Colonic mucosa (tissue), 4 donors: ENCODE measurements at places on chromosomes 5 and 9. TPM values are rescaled to one million over a fixed set of nuclear protein-coding genes. Genes with fewer than 3 reads are reported as not detected.

The INSL4 gene
- total RNA-seq: not detected

- H3K27me3 ChIP-seq: no peaks in the 10 kb centered on the region
- DNase-seq: no peak
- H3K36me3 ChIP-seq: no peaks in the 10 kb centered on the region
- H3K4me1 ChIP-seq: no peaks in the 10 kb centered on the region
These were observed 170.5 kb upstream of the SMIM23 start for GRCh38 chr5:171614971-171615653.

- no peaks in the 10 kb centered on the region for H3K36me3 ChIP-seq
- H3K27ac ChIP-seq: no peak overlapping the region
- no peaks in the 10 kb centered on the region for H3K4me1 ChIP-seq
- no peak overlapping the region for H3K4me3 ChIP-seq
These were observed 822.7 kb downstream of the DTWD2 start for GRCh38 chr5:118165619-118166018.

The C1QTNF2 gene
- total RNA-seq: 1.0 TPM

- no peaks in the 10 kb centered on the region for H3K27me3 ChIP-seq
- no peak overlapping the region for H3K4me3 ChIP-seq
- H3K4me1 ChIP-seq: no peaks in the 10 kb centered on the region
- no peak overlapping the region for H3K27ac ChIP-seq
These were observed 72.0 kb downstream of the RETREG1 start for GRCh38 chr5:16544607-16545374.

- no peak overlapping the region for H3K27ac ChIP-seq
- no peak overlapping the region for H3K4me3 ChIP-seq
- no peaks in the 10 kb centered on the region for H3K36me3 ChIP-seq
- no peaks in the 10 kb centered on the region for H3K4me1 ChIP-seq
These were observed 35.8 kb upstream of the AFAP1L1 start for GRCh38 chr5:149235841-149236240.

GRCh38 chr9:124972241-124972770, 31.4 kb upstream of the GOLGA1 start:
- no peaks in the 10 kb centered on the region for H3K4me1 ChIP-seq
- H3K27me3 ChIP-seq: no peaks in the 10 kb centered on the region
- no peak overlapping the region for H3K27ac ChIP-seq
- no peaks in the 10 kb centered on the region for H3K36me3 ChIP-seq
- DNase-seq: no peak
- no peak overlapping the region for H3K4me3 ChIP-seq

The PCDHA6 gene
- total RNA-seq: 0.12 TPM

- H3K36me3 ChIP-seq: no peaks in the 10 kb centered on the region
- no peaks in the 10 kb centered on the region for H3K27me3 ChIP-seq
- DNase-seq: no peak
- H3K4me1 ChIP-seq: no peaks in the 10 kb centered on the region
These were observed 90.3 kb downstream of the NUDT12 start for GRCh38 chr5:103472265-103472664.

The OMD gene
- total RNA-seq: 0.37 TPM

DNA sequence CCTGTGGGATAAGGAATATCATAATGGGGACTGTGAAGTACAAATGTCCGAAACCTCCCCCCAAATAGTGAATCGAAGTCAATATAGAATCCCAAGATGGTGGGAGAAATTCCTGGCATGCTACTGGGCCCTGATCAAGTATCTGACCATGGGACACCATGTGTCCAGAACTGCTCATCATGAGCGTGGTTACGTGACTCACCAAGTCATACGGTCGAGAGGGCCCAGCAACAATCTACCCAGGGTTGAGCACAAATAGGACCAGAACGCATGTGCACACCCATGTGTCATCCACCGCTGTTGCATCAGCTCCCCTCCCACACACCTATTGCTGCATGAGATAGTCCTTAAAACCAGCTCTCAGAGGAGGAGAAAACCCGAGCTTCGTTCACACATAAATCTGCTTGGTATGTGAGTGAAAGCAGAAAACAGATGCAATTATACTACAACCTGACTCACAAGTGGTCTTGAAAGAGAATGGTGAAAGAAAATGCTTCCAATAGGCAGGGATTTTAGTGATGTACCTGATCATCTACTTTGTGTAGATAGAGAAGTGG, 353.2 kb downstream of the CWC27 start:
- H3K4me3 ChIP-seq: no peak overlapping the region
- no peak for DNase-seq
- no peaks in the 10 kb centered on the region for H3K27me3 ChIP-seq
- no peak overlapping the region for H3K27ac ChIP-seq
